NCI-H446 (cell line): ENCODE measurements at places on chromosomes 4 and X.

DNA sequence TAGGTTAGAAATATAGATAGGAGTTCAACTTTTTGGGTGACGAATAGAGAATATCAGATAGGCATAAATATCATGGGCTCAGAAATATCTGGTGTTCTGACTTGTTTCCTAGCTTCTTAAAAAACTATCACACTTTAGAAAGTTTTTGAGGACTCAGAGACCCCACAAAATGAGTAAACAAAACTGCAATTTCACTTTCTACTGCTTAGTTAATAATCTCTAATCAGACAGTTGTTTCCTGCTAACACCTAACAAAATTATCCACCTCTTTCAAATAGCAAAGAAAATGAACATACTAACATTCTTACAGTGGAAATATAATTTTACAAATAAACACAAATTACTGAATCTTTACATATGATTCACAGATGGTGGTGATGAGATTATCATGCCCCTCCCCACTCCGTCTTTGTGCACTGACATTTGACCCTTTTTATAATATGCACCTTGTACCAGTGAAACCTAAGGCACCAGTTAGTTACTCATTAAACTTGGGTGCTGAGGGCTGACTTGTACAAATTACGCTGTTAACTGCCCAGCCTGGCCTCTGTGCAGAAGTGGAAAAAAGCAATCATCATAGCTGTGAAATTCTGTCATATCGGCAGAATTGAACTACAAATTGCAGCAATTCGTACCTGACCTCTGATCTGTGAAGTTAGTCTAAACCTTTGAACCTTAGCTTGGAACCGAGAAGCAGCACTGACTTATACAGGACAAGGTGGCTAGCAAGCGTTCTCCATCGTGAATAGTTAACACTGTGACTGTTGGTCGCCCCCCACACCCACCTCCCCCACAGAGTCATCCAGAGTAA, 138.7 kb downstream of the CHRNA9 start:
- no peak for DNase-seq

- no peak for DNase-seq
These were observed 35.4 kb upstream of the TMSB15B start for GRCh38 chrX:103927030-103927429.

- DNase-seq = no peak
These were observed 9.0 kb downstream of the KLHL8 start for GRCh38 chr4:87211249-87211952.

DNA sequence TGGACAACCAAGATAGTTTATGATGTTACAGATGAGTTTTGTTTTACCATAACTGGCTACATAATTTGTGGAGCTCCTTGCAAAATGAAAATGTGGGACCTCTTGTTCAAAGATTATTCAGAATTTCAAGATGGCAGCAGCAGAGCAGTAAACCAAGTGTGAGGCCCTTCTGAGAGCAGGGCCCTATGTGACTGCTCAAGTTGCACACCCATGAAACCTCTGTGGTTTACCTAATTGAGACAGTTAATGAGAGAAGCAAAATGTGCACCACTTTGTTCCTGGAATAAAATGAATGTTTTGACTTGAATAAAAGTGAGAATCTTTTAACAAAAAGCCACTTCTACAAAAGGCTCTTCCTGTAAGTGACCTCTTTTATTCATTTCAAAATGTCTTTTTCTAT, 519.2 kb downstream of the RPA4 start:
- no peak for DNase-seq

GRCh38 chr4:189071241-189071640, 869.4 kb upstream of the FRG1 start:
- no peak for DNase-seq

- DNase-seq = no peak
These were observed 153.4 kb upstream of the ARSJ start for GRCh38 chr4:114132830-114133229.

DNA sequence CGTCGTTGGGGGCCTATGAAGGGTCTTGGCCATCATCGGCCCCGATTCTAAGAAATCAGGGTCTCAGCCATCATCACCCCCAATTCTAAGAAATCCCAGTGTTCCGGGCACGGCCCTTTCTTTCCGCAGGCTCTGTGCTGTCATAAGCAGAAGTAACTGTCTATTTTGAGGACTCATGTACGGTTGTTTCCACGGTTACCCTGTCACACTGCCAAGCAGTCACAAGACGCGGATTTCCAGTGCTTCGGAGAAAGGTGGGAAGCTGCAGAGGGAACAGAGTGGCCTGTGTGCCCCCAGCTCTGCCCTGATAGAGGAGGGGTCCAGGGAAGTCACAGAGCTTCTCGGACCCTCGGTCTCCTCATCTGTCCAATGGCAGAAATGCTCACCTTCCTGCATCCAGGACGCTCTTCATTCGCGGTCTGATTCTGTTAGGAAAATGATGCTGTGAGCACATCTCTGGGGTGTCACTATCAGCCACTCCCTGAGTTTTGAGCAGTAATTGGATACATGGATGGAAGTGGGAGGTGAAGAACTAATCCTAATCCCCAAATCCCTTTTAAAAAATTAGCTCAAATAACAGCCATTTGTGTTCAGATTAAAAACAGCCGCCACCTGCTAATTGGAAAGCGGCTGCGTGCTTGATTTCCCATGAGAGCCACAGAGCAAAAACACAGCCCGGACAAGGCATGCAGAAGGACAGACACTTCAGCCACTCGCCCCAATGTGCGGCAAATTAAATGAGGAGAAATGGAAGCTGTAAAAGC, 73.1 kb downstream of the WFS1 start:
- no peak for DNase-seq

GRCh38 chr4:168908093-168908492, 102.0 kb downstream of the CBR4 start:
- no peak for DNase-seq

DNA sequence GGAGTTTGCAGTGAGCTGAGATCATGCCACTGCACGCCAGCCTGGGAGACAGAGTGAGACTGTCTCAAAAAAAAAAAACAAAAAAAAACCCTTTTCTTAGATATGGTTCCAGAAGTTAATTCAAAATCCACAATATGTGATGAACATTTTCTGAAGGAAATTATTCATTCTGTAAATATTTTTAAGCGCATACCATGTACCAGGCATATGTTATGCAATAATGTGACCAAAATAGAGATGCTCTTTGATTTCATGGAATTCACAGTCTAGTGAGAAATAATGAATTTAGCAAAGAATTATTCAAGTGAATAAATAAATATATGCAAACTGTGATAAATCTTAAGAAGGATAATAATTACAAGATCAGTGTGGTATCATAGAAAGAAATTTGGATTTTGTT, 174.7 kb downstream of the GC start:
- DNase-seq = no peak

GRCh38 chrX:13733506-13733905, 914 bp downstream of the TRAPPC2 start:
- no peak for DNase-seq
